ENCODE measurements at places on chromosomes 4 and X.

- DNase-seq, result no peak
Observed at GRCh38 chr4:70903291-70903603, 1.1 kb downstream of the MOB1B start.

GRCh38 chr4:130026185-130026584 is 930.2 kb downstream of the C4orf33 start:
- peak; percentile 18 for DNase-seq

DNA sequence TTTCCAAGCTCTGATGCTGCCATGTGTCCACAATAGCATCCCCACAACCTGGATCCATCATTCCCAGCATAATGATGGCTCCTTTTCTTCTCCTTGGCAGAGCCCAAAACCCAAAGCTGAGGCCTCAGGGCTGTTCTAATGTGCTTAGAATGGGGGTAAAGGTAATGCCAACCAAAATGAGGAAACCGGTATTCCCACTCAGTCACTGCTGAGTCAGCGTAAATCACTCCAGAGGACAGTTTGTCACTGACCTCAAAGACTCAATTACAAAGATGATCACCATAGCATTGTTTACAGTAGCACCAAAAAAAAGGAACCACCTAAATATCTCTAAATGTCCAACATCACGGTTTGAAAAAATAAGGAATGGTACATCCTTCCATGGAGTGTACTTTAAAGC is 41.2 kb downstream of the OTOP1 start:
- DNase-seq, result no peak

DNA sequence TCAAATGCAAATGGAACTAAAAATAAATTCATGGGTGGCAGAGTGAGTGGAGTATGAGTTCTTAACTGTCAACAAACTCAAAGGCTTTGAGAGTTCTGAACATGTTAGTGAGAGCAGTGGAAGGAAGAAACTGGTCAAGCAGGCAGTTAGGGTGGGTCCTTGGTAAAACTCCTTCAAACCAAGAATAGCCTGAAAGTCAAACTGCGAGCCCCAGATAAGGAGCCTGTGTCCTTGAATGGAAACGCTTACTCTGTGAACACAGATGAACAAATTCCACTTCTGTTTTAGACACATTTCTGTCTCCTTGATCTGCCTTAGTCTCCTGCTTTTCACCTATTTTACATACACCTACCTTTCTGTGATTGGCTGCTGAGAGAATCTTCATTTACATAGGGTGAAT is 129.4 kb upstream of the PCDH18 start:
- DNase-seq, result no peak

GRCh38 chr4:170872794-170873193 is 783.0 kb upstream of the AADAT start:
- DNase-seq, result no peak

DNA sequence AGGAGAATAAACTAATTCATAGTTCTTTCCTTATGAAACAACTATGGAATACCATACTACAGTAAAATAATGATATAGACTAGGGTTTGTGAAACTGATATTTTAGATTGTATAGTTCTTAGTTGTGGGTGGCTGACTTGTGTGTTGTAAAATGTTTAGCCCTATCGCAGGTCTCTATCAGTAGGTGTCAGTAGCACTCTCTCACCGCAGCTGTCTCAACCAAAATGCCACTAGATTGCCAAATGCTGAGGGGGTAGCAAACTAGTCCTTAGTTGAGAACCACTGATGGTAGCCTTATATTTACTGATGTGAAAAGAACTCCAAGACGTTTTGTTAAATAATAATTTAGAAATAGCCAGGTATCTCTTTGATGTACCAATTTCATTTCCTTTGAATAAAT is 48.1 kb downstream of the RHOXF2B start:
- no peak for DNase-seq
